AG09319 (cell line): ENCODE measurements at places on chromosomes 5 and 9.

- DNase-seq, result no peak
Measured at GRCh38 chr9:129773262-129774048, 20.6 kb upstream of the PTGES start.

- no peak for DNase-seq
Measured at GRCh38 chr5:170771496-170771895, 12.0 kb upstream of the GABRP start.

- no peak for DNase-seq
Measured at GRCh38 chr5:171579976-171580411, 160.5 kb downstream of the FGF18 start.

DNA sequence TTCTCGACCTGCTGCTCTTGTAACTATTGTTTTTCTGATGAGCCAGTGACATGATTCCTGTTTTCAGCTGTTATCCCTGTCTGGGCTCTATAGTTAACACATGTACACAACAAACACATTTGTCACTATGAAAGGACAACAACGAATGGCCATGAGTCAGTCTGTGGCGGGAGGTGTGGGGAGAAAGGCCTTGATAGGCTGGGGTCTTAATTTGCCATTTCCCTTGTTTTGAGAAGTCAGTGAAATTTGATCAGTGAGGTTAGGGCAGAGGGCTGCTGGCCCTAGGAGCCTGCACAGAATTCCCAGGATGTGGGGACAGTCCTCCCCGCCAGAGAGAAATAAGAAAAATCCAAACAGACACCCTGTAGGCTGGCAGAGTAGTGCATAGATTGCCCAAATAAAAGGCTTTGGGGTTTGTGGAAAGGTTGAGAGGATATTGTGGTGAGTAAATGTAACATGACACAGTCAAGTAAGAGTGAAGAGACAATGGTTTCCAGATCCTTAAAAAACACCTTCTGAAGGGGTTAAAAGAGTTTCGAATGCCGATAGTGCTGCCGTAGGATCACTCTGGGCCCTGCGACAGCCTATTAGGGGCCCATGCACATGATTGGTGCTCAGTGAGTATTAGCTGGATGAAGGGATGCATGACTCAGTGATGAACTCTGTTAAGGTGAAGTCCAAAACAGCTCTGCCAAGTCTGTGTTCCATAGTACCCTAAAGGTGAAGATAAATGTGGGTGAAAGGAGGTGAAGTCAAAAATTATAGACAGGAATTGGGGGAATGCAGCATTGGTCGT, 110.9 kb upstream of the PRRC1 start:
- no peak for DNase-seq

GRCh38 chr5:11222169-11222568, 461.1 kb upstream of the DAP start:
- no peak for DNase-seq

GRCh38 chr9:15942831-15943424, 390.1 kb downstream of the CCDC171 start:
- DNase-seq, result no peak

DNA sequence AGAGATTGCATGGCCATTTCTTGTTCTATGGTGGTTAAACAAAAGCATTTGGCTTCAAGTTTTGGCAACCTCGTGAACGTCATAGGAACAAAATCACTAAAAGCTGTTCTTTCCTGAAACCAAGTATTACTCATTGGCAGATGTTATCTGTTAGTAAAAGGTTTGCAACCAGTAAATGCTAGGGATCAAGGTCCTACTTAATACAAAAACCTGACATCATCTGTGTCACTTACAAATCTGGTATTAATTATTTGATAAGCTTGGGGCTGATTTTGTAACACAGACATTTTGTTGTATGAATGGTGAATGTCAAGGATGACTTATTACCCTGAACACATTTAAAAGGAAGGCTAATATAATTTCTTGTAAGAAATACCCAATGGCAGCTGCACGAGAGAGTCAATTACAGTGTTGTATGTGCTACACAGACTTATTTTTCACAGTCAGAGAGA, 486.4 kb upstream of the ZNF608 start:
- DNase-seq, result peak; percentile 95

DNA sequence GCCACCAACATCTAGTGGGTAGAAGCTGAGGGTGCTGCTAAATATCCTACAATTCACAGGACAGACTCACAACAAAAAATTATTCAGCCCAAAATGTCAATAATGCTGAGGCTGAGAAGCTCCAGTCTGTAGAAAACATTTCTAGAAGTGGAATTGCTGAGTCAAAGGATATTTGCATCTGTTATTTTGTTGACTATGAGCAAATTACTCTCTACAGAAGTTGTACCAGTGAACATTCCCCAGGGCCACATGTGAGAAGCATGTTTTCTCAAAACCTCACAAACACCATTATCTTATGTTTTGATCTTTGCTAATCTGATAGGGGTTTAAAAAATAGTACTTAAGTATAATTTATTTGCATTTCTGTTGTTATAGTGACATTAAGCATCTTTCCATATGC, 15.4 kb downstream of the ITK start:
- DNase-seq, result no peak

DNA sequence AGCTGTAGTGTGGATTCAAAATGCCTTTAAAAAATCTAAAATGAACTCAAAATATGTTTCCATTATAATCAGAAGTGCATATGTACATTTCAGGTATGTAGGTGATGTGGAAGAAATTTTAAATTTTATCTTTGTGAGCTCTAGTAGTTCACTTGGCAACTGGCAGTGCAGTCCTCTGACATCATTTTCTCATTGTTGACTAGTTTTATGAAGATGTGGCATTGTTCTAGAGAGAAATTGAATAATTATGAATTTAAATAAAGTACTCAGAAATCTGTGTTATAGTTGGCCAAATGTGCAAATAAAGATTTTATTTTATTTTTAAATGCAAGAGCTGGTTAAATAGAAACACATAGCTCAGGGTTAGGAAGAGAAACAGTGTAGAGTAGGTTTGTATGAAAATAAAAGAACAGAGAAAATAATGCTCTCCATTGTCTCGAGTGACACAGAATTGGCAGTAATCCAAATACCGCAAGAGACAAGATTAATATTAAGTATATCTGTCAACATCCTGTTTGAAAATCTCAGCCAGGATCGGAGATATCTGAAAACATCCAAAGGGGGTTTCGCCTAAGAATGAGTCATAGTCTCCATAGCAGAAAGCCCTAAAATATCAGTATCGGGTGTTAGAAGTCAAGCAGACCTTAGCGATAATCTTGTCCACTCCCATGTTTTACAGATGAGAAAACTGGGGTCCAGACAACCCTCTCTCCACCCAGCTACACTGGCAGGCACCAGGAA, 189.4 kb downstream of the CCDC192 start:
- no peak for DNase-seq

DNA sequence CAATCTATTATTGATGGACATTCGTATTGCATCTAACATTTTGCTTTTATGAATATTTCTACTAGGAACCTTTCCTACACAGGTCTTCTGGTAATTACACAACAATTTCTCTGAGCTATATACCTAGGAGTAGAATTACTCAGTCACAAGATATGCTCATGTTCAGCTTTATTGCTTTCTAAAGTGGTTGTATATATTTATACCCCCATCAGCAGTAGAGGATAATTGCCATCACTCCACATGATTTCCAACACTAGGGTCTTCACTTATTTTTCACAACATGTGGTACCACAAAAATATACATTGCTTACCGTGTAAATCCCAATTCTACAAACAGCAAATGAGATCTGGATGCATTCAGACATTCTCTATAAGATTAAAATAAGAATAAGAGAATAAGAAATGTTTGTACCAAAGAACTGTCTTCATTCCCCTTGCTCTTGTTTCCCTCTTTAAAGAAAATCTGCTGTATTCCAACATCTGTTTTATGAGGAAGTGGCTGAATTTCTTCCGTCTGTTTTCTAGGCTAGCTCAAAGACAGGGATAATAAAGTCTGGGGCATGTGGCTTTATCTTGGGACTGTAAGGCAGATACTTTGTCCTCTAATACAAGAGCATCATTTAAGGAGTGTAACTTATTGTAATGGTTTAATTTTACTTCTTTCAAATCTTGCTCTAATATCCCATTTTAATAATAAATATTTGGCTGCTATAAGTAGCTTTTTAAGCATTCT, 28.2 kb downstream of the ARL15 start:
- no peak for DNase-seq

DNA sequence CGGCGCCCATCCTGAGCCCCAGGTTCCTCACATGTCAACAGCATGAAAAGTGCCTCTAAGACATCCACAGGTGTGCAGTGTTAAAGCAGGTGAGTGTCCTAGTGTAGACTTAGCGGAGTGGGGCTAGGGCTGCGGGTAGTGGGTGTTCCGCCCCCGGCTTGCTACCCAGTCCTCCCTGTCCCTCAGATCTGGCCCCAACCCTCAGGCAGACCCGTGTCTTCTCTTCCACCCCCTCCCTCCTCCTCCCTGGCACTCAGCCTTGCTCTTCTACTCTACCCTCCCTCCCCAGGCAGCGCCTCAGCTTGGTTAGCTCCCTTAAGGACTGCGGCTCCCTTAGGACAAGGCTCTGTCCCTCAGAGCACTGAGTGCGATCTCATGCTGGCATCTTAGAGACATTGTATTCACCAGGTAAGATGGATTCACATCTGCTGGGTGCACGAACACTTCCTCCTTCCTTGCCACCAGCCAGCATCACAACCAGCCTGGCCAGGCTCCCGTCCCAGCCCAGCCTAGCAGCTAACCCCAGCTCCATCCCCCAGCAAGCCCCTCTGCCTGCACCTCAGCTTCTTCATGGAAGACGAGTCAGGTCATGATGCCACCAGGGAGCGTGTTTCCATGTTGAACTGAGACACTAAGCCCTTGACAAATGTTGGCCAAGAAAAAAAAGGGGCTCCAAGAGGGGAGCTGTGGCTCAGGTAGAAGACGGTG, 46.8 kb downstream of the NSUN2 start:
- DNase-seq, result no peak

DNA sequence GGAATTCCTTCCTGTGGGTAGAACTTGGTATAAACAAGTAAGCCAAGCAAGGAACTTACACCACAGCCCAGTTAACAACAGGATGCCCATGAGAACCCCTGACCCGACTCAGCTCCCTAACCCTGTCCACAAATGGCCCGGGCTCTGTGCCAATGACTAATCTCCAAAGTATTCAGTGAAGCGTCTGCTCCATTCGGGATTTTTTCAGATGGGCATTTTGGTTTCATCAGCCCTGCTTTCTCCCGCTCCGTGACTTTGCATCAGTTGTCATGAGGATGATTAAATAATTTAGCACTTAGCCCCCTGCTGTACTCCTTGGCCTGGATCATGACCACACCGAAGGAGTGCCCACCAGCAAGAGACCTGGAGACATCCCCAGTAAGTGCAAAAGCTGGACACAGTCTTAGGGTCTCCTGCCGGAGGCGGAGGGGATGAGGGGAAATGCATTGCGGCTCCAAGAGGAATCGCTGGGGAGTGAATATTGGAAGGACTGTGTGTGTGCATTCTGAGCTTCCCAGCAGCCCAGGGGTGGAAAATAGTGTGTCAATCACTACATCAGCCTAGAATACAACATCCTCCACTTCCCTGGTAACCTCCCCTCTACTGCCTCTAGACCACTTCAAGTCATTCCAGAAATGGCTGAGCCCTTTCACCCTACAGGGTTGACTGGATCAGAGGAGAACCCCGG, 41.4 kb upstream of the DNAH5 start:
- peak; percentile 61 for DNase-seq

DNA sequence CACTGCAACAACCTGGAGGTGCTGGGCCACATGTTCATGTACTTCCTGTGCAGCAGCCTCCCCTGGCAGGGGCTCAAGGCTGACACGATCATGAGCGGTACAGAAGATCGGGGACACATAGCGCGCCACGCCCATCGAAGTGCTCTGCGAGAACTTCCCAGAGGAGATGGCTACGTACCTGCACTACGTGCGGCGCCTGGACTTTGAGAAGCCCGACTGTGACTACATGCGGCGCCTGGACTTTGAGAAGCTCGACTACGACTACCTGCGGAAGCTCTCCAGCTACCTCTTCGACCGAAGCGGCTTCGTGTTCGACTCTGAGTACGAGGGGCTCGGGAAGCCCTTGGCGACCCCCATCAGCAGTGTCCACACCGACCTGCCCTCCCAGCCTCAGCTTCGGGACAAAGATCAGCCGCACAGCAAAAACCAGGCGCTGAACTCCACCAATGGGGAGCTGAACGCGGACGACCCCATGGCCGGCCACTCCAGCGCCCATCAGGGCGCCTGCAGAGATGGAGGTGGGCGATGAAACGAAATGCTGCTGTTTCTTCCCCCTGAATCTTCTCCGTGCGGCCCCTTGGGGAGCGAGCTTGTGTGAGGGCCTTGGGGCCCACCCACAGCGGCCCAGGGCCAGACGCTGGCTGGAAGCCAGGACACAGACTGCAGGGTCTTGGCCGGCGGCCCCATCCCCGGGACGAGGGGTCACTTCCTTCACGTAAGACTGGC, 56.5 kb downstream of the JAK2 start:
- no peak for DNase-seq

GRCh38 chr5:26986985-26987384, 51.4 kb downstream of the CDH9 start:
- no peak for DNase-seq

DNA sequence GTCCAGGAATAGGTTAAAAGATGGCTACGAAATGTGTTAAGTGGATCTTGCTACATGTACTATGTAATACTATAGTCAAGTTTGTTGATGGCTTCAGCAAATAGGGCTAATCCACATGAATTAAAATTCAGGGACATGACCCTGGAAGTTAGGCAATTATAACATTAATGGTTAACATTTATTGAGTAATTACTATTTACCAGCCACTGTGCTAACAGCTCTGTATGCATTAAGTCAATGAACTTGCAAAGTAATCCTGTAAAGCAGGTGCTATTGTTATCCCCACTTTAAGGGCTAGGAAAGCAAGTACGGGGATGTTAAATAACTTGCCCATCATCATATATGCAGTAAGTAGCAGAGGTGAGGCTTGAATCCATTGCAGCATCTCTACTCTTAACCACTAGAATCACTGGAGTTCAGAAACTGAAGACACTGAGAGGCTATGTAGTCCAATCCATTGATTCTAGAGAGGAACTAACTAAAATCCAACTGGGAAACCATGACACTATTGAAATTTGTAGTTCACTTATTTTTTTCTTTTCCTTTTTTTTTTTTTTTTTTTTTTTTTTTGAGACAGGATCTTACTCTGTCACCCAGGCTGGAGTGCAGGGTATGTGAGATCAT, 77.5 kb upstream of the SPINK5 start:
- DNase-seq, result no peak

DNA sequence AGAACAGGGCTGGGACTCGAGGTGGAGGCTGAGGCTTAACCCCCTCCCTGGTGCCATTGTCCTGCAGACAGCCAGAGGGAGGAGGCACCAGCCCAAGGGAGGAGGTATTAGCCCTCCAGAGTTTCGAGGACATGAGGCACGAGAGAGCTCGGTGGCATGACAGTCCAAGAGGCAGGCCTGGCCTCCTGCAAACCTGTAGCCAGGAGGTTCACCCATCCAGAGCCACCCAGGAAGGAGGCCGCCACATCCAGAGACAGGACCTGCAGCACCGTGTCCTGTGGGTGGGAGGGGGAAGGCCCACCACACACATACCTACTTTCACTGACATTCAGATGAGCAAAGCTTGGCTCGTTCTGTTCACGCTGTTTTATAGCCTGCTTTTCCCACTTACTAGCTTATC, 75.2 kb upstream of the ADAMTS2 start:
- DNase-seq, result no peak
